Left hindlimb (tissue), 1 donor: ENCODE measurements at places on chromosomes 16 and 17.

DNA sequence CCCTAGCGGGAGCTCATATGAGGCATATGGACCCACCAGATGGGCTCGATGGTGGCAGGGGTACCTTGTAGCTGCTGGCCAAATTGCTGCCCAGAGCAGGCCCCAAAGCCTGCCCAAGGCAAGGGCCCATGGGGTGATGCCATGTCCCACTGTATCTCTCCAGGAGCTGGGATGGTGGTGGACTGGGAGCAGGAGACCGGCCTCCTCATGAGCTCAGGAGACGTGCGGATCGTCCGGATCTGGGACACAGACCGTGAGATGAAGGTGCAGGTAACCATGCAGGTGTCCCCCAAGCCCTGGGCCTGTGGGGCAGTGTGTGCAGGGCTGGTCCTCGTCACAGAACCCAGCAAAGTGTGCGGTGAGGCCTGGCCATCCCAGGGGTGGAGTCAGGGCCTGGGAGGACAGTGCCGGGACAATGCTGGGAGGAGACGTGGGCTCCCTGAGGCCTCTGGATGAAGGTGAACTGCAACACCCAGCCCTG, 34.1 kb upstream of the CHMP6 start:
- DNase-seq, result peak; percentile 19

DNA sequence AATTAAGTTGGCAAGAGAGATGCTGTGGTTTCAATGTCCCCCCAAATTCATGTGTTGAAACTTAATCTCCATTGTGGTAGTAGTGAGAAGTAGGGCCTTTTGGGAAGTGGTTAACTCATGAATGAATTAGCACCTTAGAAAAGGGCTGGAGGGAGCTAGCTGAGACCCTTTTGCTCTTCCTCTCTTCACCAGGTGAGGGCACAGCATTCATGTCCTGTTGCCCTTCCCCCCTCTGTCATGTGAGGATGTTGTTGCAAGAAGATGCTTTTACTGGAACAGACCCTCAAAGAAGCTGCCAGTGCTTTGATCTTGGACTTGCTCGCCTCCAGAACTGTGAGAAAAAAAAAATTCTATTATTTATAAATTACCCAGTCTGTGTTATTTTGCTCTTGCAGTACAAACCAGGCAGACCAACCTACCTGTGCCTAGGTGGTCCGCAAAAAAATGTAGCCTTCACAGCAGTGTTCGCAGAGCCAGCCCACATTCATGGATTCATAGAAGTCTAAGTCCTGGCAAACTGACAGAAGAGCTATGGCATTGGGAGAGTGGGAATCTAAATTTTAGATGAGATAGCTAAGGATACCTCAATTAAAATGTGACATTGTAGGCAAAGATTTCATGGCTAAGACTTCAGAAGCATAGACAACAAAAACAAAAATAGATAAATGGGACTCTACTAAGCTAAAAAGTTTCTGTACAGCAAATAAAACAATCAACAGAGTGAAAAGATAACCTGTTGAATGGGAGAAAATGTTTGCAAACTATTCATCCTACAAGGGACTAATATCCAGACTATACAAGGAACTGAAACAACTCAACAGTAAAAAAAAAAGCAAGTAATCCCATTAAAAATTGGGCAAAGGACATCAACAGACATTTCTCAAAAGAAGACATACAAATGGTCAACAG, 32.0 kb upstream of the ABCA5 start:
- DNase-seq, result no peak

DNA sequence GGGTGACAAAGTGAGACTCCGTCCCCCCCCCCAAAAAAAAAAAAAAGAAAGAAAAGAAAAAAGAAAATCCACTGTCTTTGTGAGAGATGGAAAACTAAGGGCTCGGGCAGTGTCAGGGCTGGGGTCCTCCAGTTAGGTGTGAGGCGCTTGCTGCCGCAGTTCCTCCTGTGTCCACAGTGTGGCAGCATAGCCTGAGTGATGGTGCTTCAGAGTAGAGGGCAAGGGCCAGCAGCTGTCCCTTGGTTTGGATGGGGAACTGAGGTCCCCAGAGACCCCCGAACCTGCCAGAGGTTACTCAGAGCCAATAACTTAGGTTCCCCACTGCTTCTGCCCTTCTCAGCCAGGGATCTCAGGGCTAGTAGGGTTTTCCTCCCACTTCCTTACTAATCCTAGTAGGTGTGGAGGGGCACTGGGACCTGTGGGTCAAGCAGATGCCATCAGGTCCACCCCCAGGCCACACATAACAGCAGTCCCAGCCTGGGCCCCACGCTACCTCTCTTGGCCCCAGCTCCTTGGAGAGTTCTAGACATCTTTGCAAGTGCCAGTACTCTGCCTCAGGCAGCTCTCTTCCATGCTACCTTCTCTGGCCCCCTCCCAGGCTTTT, 7.9 kb upstream of the LLGL1 start:
- DNase-seq, result peak; percentile 74

- no peak for DNase-seq
Observed at GRCh38 chr16:3454093-3454492, 10.6 kb downstream of the NAA60 start.

DNA sequence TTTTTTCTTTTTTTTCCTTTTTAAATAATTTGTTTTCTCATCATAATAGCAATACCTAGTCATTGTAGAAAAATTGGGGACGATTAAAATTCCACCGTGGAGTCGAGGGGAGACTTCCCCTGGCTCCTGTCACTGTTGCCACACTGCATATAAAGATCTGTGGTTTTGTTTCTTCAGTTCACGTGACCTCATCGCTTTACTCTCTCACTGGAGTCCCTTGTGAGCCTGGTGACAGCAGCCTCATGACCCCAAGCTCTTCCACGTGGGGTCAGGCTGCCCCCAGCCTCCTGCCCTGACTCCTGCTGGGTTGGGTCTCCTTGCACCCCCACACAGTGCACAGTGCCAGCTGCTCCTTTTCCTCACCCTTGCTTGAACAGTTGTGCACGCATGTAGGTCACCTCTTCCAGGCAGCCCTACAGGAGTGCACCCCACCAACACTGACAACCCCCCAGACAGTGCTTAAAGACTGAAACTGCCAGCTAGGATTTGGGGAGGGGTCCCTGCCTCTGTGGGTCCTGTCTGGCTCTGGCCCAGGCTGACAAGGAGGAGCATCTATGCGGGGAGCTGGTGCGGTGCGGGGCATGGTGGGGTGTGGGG, 7.3 kb upstream of the METRNL start:
- DNase-seq, result no peak

DNA sequence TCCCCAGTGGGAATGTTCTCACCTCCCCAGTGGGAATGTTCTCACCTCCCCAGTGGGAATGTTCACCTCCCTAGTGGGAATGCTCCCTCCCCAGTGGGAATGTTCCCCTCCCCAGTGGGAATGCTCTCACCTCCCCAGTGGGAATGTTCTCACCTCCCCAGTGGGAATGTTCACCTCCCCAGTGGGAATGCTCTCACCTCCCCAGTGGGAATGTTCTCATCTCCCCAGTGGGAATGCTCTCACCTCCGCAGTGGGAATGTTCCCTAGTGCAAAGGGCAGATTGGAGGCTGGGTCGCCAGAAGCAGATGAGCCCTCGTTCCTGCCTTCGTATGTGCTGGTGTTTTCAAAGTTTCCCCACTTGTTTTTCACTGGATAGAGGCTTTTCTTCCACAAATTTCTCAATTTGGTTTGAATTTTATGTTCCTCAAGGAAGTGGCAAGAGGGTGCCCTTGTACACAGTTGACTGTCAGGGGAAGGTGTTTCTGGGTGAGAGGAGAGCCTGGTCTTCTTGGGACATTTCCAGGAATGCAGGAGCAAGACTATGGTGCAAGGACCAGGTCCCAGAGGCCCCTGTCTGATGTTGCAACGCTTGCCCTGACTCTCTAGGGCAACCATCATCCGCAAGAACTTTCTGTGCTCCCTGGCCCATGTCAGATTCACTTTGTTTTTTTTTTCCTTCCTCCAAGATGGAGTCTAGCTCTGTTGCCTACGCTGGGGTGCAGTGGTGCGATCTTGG, 34.0 kb downstream of the TRARG1 start:
- no peak for DNase-seq

DNA sequence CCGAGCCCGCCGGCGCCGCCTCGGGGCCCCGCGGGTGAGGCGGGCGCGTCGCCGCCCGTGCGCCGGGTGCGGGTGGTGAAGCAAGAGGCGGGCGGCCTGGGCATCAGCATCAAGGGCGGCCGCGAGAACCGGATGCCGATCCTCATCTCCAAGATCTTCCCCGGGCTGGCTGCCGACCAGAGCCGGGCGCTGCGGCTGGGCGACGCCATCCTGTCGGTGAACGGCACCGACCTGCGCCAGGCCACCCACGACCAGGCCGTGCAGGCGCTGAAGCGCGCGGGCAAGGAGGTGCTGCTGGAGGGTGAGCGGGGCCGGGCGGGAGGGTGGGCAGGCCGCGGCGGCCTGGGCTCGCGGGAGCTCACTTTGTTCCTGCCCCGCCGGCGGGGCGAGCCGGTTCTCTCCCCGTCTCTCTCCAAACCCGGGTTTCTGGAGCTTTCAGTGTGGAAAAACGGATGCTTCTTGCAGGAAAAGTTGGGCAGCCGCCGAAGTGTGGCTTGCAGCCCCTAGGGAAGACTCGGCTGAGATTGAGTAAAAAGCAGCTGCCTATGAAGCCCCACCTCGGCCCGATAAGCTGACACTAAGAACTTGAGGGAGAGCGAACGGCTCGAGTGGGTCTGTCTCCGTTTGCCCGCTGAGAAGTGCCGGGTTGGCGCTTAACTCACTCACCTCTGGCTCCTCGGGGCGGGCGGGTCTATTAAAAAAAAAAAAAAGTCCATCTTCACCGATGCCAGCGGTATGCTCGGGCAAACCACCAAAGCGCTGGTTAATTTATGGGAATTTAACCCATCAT, 677 bp downstream of the SNTB2 start:
- DNase-seq, result peak; percentile 62

GRCh38 chr17:12994341-12995074, 23.3 kb downstream of the ELAC2 start:
- DNase-seq, result no peak

DNA sequence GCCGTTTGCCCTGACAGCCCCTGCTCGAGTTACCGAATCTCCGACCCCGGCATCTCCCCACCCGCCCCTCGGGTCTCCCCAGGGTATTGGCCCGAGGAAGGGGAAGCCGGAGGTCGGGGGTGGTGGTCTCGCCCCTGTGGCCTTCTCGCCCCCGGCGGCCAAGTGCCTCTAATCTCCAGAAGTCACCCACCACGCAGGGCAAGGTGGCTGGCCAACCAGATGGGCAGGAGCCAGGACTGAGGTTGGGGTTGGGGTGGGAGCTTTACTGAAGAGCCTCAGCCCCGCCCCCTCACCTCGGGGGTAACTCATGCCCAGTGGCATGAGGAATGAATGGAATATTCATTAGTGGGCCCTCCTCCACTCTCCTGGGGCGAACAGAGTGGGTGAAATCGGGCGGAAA, 637 bp downstream of the DHRS11 start:
- no peak for DNase-seq

DNA sequence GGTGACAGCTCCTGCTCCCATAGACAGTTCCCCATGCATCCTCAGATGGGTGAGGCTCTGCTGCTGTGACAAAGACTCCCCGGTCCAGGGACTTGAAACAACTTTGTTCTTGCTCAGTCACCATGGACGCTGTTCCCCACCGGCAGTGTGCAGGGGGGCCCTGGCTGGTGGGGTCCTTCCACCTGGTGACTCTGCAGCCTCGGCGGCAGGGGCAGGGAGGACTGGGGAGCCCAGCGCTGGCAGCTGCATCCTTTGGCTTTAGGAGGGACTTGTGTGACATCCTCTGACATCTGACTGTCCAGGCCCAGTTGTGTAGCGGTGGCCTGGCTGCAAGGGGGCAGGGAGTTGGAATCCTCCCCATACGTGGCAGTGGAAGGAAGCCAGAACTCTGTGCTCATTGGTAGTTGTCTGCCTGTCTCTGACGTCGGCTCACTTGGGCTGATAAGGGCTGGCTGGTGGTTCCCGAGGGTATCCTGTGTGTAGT, 107.3 kb downstream of the CMIP start:
- no peak for DNase-seq

DNA sequence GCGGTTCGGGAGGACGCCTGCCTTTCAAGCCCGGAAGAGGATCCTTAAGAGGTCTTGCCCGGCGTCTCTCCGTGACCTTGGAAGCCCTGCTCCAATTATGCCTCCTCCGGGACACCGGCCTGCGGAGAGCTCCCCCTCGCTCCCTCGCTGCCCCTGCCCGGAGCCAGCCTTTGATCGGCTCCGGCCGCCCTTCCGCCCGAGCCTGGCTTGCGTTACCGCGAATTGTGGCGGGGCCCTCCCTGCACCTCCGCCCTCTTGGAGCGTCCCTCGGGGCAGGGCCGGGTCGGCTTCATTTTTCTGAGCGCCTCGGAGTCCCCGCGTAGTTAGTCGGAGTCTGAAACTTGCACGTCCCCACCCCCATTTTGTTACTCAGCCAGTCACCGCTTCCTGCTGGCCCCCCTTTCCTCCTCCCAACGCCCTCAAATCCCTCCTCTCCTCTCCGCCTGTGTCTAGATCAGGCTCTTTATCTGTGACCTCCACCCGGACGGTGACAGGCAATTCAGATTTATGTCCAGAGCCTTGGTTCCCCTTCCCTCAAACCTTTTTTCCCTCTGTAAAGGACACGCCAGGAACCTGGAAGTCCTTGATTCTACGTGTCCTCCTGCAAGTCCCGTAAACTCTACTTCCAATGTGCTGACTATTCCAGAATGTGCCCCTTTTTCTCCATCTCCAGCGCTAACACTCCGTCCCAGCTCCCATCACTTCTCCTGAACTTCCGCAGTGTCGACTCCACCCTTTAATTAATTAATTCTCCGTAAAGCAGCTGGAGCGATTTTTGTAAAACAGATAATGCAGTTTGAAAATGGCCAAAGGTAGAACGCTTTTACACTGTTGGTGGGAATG, 569 bp upstream of the RABEP2 start:
- DNase-seq, result peak; percentile 92

DNA sequence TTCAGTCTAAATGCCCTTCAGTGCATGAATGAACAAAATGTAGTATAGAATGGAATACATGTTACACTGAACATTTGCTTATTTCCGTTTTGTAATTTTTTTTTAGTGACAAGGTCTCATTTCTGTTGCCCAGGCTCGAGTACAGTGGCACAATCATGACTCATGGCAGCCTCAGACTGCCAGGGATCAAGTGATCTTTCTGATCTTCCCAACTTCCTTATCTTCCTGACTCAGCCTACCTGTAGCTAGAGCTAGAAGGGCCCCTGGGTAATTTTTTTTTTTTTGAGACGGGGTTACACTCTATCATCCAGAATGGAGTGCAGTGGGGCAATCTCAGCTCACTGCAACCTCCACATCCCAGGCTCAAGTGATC, 7.3 kb upstream of the SLX4 start:
- no peak for DNase-seq

- DNase-seq, result no peak
Observed at GRCh38 chr17:62062944-62063343, 2.1 kb downstream of the MED13 start.

GRCh38 chr17:64780096-64781013, 118.2 kb upstream of the SMURF2 start:
- no peak for DNase-seq

GRCh38 chr16:85715169-85716021, 26.6 kb upstream of the GINS2 start:
- DNase-seq, result peak; percentile 75
